EH (cell line): ENCODE measurements at places on chromosomes 7 and 10.
A peak's percentile ranks its signal among the peaks of the same experiment; 100 is the strongest.

DNA sequence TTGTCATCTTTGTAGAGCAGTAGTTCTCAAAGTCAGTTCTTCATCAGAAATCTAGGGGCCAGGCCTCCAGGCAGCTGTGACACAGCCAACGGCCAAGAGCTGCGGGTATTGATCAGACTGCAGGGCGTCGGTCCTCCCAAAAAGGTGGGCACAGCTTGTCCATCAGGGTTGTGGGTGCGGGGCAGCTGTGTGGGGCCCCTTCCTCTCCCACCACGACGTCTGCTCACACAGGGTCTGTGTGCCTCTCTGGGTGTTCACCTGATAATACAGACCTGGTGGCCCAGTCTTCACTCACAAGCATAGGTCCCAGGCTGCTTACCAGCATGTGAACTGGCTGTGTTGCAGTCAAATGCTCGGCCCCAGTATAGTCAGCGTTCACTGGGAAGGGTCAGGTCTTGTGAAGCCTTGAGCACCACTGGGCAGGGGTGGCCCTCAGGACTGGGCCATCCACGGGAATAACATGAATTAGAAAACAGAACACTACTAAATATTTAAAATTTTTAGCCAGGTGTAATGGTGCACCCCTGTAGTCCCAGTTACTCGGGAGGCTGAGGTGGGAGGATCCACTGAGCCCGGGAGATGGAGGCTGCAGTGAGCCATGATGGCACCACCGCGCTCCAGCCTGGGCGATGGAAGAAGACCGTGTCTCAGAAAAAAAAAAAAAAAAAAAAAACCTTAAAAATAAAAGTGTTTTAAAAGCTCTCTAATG lies 102.8 kb upstream of the DIP2C start:
- no peak for DNase-seq

DNA sequence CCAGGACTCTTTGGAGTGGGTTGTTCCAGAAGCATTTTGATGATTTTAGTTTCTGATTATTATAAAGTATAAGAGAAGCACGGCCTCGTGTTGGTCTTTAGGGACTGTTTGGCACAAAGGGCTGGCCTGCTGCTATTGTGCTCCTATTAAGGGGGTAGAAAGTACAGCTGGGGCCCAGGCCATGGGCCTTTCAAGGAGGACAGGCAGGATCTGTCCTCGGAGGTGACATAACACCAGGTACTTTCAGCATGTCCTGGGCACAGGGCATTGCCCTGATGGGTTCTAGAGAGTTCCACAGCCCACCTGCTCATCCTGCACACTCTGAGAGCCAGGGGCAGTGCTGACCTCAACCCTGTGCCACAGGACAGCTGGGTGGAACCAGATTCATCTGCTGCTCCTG lies 24.9 kb downstream of the STRA8 start:
- no peak for DNase-seq

DNA sequence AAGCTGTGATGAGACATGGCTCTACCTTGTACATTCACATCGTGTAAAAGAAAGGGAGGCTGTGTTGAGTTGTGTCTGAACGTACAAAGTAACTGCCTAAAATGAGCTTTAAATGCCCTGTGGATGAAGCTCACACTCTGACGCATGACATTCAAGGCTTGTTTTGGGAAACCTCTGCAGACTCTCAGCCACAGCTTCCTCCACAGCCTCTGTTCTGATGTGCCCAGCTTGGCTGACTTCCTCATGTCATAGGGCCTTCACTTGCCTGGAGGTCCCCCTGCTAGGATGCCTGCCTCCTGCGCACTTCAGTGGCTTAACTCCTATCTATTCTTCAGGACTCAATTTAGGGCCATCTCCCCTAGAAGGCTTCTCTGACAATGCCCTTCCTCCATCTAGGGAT lies 230.0 kb upstream of the HABP2 start:
- no peak for DNase-seq

- DNase-seq = peak; percentile 31
These were observed 34.4 kb upstream of the CUL1 start for GRCh38 chr7:148664324-148664723.

DNA sequence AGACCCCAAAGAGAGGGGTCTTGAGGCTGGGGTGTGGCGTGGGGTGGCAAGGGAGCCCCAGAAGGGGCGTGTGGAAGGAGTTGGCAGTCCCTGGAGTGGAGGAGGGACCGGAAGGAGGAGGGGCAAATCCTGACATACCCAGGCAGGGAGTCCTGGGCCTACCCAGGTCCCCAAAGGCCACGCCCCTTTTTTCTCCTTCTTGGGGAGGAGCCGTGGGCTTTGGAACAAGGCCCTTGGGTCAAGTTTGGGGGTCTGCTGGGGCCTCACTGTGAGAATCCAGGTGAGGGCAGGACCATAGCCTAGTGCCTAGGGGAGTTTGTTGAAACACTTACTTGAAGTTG lies 1.2 kb upstream of the SMARCD3 start:
- DNase-seq = peak; percentile 77

- no peak for DNase-seq
These were observed 417.1 kb downstream of the AUTS2 start for GRCh38 chr7:70015353-70015752.

DNA sequence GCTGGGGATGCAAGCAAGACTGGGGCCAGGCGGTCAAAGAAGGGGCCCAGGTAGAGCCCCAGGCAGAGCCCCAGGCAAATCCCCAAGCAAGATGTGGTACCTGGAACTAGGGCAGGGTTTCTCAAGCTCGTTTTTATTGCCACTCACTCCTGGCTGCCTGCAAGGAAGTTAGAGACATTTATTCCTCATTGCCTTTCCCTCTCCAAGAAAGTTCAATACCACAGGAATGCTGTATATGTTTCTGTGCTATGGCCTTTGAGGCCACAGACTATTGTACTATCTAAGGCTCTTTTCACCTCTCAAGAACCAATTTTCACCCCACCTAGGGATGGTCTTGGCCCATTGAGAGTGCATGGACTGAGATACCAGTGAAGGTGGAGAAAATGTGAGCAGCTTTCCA lies 71.3 kb downstream of the TACC2 start:
- DNase-seq = peak; percentile 49

DNA sequence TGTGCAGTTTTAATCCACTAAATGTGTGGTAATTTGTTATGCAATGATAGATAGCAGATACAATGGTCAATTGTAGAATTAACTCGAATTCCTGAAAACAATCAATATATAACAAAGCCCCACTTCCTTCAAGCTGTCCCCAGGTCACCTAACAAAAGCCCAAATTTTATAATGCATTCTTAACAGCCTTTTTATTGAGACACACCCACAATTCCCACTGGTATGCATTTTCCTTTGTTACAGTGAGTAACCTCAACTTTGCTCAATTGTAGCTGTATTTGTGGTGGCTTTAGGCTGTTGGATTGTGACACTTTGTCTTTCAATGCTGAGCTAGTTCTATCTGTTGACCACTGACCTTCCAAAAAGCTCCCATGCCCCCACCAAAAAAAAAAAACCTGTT lies 279.8 kb upstream of the CACNA2D1 start:
- no peak for DNase-seq

DNA sequence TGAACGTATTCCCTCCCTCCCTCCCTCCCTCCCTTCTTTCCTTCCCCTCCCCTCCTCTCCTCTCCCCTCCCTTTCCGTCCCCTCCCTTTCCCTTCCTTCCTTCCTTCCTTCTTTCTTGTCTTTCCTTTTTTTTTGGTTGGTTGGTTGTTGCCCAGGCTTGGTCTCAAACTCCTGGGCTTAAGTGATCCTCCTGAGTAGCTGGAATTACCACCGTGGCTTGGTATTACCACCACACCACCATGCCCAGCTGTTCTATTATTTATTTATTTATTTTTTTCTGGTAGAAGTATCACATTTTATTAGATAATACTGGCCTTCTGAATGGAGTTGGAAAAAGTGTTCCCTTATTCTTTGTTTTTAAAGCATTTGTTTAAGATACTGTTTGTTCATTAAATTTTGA lies 95.9 kb downstream of the PHF14 start:
- DNase-seq = no peak

DNA sequence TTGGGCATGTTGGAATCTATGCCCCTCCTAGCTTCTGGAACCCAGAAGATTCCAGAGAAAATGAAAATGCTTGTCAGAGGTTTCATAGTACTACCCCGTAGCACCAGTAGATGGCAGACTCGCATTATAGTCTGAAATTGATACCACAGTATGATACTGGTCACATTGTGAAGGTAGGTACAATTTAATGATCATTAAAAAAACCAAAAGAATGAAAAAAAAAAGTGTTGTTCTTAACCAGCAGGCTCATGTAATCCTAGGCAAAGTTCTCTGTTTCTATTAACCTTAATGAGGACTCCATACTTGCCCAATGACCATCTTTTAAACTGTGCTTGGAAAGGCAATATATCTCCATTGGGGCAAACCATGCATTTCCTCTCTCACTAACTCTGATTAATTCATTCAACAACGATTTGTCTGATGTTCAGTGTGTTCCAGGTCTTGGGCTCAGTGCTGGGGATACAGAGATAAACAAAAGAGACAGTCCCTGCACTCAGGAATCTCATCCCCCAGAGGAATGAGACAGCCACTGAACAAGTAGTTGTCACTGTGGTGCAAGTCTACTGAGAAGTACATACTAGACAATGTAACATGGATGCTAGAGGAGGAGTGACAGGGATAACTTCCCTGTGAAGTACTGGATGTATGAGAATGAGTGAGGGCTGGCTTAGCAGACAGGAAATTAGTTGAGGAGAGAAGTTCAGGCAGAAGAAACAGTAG lies 223.5 kb upstream of the PHYHIPL start:
- DNase-seq = peak; percentile 58

DNA sequence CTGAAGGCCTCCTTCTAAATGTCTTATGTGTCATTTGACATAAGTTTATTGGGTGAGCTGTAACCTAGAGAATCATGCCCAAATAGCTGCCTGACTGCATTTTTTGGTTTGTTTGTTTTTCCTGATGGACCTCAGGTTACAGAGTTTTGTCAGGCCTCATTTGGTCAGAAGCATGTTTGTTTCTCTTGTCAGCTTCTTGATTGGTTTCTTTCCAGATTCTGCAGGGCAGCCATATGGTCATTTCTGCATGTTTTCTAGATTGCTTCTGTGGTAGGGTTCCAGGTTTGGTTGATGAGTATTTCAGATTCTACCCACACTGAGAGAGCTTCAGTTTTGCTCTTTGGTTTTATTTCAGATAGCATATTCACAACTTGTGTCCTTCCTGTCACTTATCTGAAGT lies 28.0 kb downstream of the GLCCI1 start:
- peak; percentile 70 for DNase-seq

DNA sequence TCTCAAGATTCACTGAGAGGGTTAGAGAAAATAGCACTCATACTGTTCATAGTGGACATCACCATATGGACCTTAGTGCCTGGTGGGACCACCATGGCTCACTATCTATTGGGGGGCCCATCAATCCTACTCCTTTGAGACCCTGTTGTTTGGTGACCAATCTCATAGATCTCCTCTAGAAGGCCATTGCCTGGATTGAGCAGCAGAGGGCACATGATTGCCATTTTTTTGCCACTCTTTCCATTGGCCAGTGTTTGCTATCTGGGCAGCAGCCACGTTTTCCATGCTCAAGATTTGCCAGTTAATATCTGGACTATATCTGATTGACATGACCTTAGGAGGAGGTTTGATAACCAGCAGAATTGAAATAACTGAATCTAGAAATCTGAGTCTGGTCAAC lies 244.5 kb downstream of the ITGB1 start:
- peak; percentile 12 for DNase-seq

GRCh38 chr10:98308669-98309365 lies 40.8 kb upstream of the LOXL4 start:
- no peak for DNase-seq

DNA sequence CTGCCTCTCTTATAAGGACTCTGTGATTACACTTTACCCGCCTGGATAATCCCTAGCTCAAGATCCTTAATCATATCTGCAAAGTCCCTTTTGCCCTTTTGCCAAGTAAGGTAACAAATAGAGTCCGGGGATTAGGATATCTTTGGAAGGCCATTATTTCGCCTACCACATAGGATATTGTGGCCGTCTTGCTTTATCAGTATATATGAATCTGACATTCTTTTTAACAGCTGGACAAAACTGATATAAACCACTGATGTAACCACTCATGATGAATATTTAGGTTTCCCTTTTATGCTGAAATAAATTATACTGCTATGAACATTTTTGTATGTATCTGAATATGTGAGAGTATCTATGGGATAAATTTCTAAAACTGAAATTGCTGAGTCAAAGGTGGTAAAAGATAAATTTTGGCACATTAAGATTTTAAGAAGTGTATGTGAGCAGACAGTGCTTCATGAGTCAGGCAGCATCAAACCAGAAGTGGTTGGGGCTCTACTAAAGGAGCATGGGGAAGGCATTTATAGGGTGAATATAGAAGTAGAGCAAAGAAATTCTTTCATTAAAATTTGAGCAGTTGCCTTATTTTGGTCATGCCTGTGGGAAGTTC lies 44.7 kb downstream of the AVL9 start:
- DNase-seq = peak; percentile 9

DNA sequence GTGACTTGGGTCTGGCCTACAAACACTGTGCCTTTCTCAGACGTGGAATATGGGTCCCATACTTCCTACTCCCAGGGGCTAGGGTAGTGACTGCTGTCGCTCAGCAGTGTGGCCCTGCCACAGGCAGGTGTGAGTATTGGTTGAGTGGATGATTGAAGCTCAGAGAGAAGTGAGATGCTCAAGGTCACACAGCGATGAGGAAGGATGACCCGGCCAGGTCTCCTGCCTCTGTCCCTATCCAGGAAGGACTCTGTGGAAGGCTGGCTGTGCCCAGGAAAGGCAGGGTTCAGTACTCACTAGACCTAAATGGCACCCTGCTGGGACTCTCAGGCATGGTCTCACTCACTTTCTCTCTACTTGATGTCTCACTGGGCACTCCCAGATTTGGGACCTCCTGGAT lies 2.8 kb downstream of the PRF1 start:
- DNase-seq = no peak

DNA sequence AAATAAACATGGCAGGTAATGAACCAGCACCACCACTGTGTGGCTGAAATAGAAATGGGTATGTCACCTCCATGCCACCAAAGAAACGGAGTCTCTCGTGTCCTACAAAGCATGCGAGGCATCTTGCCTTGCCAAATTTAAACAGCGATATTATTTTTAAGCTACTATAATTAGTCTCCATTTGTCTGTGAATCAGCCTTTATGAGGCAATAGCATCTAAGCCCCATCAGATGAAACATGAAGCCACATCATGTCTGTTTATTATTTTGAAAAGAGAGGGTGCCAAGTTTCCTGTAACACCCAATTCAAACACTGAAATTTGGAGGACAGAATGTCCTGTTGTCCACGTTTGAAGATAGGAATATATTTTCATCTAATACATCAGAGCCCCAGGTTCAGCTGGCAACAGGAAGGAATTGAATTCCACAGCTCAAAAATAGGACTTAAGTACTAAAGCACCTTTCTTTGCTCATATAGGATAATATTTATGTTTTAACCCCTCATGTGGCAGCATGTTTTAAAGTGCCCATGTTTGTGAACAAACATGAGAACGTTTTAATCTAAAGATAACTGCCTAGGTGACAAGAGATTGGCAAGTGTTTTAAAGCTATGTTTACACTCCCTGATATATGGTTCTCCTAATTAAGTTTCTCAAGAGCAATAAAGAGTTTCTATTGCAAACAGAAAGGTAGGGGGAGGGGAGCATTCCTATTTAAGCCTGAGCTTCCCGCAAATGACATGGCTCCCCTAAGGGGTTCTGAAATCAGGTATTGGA lies 86.8 kb downstream of the SORBS1 start:
- DNase-seq = peak; percentile 63
